ENCODE measurements at places on chromosomes 5 and 9.

GRCh38 chr9:137276473-137277328 is 825 bp upstream of the TOR4A start:
- no peak for DNase-seq

DNA sequence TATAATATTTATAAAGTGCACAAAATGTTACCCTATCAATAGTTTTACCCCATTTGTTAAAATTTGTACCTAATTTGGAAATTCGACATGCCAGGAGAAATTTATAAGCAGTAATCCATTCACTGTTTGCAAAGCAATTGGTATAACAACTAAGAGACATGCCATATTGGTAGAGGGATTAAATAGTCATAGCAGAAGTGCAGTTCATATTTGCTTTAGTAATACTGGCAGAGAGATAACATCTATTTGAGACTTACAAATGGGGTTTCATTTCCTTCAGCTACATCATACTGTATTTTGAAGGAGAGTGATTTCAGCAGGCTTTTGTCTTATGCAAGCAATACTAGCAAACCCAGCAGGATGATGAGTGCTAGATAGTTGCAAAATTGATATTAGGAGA is 610.4 kb upstream of the CDH10 start:
- DNase-seq, result no peak

DNA sequence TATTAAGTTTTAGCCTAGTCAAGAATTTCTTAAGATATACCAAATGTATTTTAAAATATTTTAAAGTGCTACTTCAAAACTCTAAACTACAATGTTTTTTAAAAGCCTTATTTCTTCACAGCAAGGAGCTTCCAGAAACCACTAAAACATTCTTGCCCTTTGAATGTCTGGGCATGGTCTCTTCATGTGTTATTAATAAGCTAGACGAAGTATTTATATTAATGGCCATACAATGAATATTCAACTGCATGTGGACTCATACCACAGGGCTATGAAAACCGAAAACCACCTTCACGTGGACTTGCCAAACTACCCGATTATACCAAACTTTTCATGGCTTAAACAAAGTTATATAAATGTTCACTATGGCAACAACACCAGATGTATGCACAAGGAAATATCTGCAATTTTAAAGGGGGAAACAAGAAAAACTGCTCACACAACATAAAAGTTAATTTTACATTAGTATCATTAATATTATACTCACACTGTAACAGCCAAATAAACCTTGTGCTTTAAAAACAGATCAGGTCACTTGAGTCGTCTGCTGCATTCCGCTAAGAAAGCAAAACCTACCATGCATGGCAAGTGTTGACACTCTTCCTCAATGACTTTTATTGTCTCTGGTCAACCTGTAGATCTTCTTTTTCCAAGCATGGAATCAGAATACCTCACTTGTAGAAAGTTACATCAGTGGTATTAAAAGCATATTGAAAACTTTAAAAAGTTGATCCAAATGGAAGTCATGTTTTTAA is 246.3 kb downstream of the BNC2 start:
- no peak for DNase-seq

GRCh38 chr9:84794981-84795637 is 125.6 kb downstream of the NTRK2 start:
- no peak for DNase-seq

DNA sequence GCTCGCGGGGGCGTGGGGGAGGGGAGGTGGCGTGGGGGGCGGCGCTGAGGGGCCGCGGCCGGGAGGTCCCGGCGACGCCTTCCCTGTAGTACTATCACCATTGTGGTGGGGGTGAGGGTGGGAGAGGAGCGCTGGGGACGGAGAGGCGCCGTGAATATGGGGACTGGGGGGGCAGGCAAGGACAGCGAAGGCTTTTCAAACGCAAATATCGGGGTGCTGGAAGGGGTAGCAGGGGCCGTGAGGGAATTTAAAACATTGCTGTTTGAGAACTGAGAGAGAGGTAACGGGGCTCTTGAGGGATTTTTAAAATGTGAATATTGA is 427 bp downstream of the RBM27 start:
- no peak for DNase-seq

GRCh38 chr5:178940569-178941360 is at the start of gene ZNF454:
ZNF454 (plus strand) TSS chr5:178941198; CDS start chr5:178942792, 1,594 bp downstream.
- DNase-seq, result no peak

- no peak for DNase-seq
Measured at GRCh38 chr5:99866740-99867139, 668.4 kb upstream of the FAM174A start.

- DNase-seq, result no peak
Measured at GRCh38 chr5:83377131-83377865, 94.2 kb upstream of the VCAN start.

GRCh38 chr9:18666348-18666747 is 192.4 kb downstream of the ADAMTSL1 start:
- no peak for DNase-seq

- DNase-seq, result no peak
Measured at GRCh38 chr5:43401827-43402226, 10.4 kb downstream of the CCL28 start.

- DNase-seq, result peak; percentile 52
Measured at GRCh38 chr5:168987543-168988300, 313.2 kb downstream of the SLIT3 start.

DNA sequence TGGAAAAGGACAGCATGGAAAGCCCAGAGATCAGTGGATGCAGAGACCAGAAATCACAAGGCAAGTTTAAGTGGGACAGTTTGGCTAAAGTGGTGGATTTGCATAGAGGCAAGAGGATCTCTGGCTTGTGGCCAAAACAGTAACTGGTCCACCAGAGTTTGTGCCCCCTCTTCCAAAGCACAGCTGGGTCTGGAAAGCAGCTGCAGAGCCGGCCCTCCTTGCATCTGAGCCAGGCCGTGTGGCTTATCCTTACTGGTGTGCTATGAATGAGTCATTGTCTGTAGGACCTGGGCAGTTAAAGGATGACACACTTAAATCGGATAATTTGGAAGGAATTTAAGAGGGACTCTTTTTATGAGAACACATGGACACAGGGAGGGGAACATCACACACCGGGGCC is 146.6 kb downstream of the PIP5K1B start:
- DNase-seq, result no peak

GRCh38 chr9:87694236-87694755 is 31.6 kb upstream of the CTSL start:
- no peak for DNase-seq

- no peak for DNase-seq
Measured at GRCh38 chr5:126107381-126107780, 315.8 kb upstream of the GRAMD2B start.
